Stimulated activated CD4-positive, alpha-beta T cell treated with anti-CD3 and anti-CD28 coated beads, Interleukin-1b, Interleukin-23, amount 100 ng/mL, for 1 hour (primary cell): ENCODE measurements at places on chromosomes 6 and 20.

DNA sequence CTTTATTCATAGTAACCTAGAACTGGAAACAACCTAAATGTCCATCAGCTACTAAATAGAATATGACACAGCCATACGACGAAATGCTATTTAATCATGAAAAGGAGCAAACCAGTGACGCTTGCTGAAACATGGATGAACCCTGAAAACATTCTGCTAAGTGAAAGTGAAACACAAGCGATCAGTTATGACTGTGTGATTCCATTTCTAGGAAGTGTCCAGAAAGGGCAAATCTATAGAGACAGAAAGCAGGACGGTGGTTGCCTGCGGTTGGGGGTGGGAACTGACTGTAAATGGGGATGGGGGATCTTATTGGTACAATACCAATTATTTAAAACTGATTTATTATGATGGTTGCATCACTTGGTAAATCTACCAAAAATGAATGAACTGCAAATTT is 126.8 kb downstream of the IPCEF1 start:
- DNase-seq = no peak

DNA sequence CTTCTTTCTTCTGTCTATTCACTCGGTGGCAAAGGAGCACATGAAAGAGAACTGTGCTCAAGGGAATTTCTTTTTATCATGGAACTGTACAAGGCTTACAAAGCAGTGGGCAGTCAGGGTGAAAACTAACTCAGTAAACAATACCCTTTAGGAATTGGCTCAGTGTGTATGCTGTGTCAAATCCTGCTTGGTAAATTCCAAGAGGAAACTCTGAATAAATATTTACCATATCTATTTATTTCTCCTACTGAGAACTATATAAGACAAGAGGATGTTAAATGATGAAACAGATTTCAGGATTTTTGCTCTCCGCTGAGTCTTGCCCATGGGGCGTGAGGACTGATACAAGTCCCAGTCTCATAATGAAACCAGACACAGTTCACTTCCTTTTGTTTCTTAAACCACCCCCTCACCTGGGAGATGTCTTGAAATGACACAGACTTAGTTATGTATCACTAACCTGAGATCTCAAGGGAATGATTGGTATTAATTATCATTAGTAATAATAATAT is 188.8 kb downstream of the BACH2 start:
- DNase-seq = no peak

- DNase-seq = no peak
These were observed 38.7 kb upstream of the DSE start for GRCh38 chr6:116332096-116332495.

GRCh38 chr6:91704531-91704930 is 1117.7 kb upstream of the MAP3K7 start:
- DNase-seq = no peak

GRCh38 chr6:149847939-149848267 is 16.3 kb downstream of the LRP11 start:
- DNase-seq = no peak

DNA sequence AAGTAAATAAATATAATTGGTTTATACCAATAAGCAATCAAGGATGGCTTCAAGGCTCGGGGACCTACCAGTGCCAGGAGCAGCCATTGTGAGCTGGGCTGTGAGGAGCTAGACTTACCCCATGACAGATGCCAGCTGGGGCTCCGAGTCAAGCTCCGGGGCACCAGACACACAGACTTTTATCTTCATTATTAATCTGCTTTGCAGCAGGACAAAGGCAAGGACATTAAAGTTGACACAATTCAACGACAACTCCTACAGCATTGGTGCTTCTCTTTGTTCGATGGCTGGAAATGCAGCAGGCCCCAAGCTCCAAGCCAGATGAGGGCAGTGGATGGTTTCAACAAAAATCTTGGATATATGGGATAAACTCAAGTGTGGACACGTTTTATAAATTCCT is 68.3 kb downstream of the CD24 start:
- no peak for DNase-seq

DNA sequence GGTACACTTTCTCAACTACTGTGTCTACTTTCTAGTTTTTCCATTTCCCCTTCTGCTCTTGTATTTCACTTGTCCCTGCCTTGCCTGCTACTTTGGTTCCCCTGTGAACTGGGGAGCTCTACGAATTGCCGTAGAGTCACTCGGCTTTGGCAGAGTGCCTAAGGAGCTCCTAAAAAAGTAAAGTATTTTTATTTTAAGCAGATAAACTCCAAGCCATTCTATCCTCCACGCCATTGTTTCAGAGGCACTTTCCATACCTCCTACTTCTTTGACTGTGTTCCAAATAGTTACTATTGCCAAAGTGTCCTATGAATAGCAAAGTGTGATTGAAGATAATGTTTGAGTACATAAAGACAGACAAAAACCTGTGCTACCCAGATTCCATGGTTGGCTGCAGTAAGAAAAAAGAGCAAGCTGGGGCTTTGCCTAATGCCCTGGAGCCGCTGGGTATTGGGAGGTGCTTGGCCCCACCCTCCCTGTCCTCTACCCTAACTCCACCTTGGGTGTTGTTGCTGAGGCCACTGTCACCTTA is 5.1 kb upstream of the MBOAT1 start:
- no peak for DNase-seq

GRCh38 chr6:131669891-131670290 is 31.3 kb downstream of the OR2A4 start:
- DNase-seq = no peak

DNA sequence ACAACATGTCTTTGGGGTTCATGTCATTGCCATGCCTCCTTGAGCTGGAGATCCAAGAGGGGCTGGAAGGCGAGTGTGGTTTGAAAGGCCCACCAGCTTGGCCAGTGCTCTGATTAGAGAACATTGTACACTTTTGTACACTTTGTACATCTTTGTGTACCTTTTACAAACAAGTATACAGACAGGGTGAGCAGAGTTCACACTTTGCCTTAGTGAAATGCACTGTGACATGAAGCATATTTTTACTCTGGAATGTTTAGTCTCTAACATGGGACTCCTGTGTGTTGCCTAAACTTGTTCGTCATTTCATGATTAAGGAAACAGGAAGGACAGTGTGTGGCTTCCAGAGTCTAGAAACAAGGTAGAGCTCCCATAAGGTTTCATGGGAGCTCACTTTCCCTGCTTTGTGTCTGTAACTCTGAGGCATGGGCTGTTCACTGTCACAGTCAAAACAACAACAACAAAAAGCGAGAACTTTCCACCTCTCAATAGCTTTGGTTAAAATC is 225.8 kb upstream of the SOX4 start:
- no peak for DNase-seq

DNA sequence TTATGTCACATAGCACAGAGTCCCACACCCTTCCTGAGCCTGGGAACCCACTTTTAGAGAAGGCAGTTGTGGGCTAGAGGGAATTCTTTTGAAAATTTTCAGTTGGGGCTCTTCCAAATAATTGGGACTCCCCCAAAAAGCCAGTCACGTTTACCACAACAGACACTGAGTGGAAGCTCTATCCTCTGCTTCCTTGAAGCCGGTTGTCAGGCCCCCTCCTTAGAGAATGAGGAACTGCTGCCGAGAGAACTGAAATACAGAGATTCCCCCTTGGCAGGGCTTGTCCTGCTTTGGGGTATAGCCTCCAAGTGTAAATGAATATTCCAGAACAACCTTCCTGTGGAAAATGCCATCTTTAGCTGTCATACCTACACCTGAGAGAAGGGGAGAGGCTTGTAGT is 2.7 kb upstream of the JAG1 start:
- DNase-seq = no peak
